Fibroblast of the aortic adventitia (primary cell): ENCODE measurements at places on chromosomes 16 and 17. TPM values are rescaled to one million over a fixed set of nuclear protein-coding genes. Genes with fewer than 3 reads are reported as not detected.

DNA sequence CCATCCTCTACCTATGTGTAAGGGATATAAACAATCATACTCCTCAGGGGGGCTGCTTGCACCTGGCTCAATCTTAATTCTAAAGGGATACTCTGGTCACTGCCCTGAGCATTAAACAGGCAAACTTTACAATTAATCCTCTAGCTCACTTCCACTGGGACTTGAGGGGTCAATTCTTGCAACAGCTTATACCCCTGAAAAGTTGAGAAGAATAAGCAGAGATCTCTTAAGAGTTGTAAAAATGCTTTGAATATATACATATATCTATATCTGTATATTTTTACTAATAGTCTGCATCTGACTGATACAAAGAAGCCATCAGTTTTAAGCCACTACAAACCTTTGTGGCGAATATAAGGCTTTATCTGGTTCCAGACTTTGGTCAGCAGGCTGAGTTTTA is 19.6 kb downstream of the HEATR6 start:
- no peak for DNase-seq

GRCh38 chr16:8967132-8967821 is 3.6 kb upstream of the USP7 start:
- no peak for DNase-seq

GRCh38 chr16:86707581-86707980 is 129.2 kb downstream of the FOXL1 start:
- DNase-seq: no peak

DNA sequence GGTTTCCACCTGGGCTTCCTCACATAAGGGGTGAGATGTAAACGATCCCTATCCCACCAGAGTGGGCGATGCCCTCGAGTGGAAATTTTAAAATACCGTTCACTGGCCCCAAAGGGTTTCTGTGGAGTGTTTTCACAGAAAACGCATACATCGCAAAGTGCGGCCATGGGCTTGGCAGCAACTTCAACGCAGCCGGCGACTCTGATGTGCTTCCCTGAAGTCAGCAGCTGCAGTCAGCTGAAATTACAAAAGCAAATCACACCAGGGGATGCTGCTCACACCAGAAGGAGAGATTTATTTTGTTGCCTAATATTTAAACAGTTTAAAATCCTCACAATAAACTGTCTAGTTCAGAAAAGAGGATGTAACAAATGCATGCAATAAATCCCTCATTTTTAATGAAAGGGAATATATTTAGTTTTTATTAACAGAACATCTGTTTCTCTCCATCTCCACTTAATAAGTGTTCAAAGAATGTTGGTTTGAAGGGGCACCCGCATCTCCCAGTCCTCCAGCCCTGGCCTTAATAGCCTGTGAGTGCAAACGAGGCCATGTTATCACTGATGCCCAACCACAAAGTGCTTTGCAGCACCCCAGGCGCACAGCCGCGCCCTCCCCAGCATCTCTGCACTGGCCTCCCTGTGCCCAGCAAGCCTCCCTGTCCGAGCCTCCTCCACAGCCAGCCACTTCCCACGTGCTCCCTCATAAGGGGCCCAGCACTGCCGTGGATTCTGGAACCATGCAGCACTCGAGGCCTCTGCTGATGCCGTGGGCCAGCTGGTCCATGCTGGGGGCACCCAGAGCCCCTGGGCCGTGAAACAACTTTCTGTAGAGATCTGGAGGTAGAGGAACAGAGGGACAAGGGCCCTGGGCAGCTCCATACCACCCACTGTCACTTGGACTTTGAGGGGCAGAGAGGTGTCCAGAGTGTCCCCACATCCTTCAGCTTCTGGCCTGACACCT is 17.3 kb upstream of the XYLT2 start:
- no peak for DNase-seq

DNA sequence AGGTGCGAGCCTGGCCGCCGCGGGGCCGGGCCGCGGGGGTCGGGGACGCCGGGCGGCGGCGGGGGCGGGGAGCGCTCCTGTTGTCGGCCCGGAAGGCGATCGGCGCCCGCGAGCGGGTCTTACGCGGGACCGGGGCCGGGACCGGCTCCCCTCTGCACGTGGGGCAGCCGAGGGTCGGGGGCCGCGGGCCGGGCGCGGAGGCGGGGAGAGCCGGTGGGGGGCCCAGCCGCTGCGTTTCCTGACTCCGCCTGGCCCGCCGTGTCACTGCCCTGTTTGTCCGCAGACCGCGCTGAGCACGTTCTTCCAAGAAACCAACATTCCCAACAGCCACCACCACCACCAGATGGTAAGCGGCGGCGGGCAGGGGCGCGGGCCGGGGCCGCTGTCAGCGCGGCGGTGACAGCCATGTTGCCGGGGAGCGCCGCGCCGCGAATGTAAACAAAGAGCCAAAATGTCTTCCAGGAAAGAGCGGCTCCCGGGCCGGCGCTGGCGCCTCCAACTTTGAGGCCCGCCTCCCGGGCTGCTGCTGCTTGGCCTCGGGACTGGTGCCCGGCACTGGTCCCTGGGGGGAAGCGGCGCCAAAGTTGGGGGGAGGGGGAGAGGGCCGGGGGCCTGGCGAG is 586 bp downstream of the UBALD2 start:
- peak; percentile 52 for DNase-seq

- DNase-seq: no peak
Measured at GRCh38 chr16:66714654-66715307, 18.2 kb upstream of the CMTM4 start.

GRCh38 chr16:21598701-21599121 is 666 bp upstream of the METTL9 start:
- DNase-seq: peak; percentile 14

DNA sequence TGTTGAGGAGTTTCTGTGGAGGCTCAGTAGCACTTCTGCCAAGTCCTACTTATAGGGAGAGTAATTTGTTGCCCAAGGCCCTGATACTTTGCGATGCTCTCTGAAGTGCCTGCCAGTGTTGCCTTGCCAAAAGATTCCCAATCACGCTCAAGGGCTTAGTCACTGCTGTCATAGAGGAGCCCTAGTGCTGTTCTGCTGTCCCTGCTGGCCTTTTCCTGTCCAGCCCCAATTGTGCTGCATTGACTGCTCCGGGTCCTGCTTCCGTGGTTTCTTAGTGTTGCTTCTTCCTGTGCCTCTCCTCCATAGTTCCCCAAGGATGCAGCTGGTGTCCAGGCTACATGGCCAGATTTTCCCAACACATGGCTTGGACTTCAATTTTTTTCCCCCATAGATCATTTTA is 13.9 kb downstream of the NUP93 start:
- peak; percentile 40 for DNase-seq

- peak; percentile 55 for DNase-seq
Measured at GRCh38 chr17:34703533-34703932, 124.2 kb downstream of the TMEM132E start.

- peak; percentile 52 for DNase-seq
Measured at GRCh38 chr16:12178251-12178990, 201.9 kb downstream of the SNX29 start.

GRCh38 chr17:12998874-12999273 is 19.0 kb downstream of the ELAC2 start:
- no peak for DNase-seq

GRCh38 chr16:81567987-81568748 is 123.6 kb downstream of the CMIP start:
- peak; percentile 64 for DNase-seq

DNA sequence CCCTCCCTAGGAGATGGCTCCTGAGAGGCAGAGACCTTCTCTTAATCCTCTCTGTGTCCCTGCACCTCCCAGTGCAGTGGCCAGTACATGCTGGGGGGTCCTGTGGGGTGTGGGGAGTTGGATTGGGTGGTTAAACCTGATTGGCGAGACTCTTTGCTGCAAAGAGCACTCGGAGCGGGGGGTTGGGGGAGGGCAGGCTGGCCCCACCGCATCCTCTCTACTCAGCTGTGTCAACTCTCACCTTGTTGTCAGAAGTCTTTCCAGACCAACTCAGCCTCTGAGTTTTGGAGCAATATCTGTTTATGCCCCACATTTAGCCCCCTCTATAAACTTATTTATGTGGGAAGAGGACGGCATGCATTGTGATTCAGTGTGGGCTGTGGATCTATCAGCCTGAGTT is 40.0 kb downstream of the SMARCE1 start:
- DNase-seq: no peak

GRCh38 chr17:42246515-42246914 is 29.7 kb downstream of the STAT5B start:
- no peak for DNase-seq

- no peak for DNase-seq
Measured at GRCh38 chr16:58541711-58542110, 26.4 kb downstream of the SETD6 start.

- DNase-seq: no peak
Measured at GRCh38 chr16:1526608-1527555, 6.6 kb upstream of the TMEM204 start.

GRCh38 chr17:1643999-1644492 is 1.5 kb downstream of the SCARF1 start:
- DNase-seq: no peak

DNA sequence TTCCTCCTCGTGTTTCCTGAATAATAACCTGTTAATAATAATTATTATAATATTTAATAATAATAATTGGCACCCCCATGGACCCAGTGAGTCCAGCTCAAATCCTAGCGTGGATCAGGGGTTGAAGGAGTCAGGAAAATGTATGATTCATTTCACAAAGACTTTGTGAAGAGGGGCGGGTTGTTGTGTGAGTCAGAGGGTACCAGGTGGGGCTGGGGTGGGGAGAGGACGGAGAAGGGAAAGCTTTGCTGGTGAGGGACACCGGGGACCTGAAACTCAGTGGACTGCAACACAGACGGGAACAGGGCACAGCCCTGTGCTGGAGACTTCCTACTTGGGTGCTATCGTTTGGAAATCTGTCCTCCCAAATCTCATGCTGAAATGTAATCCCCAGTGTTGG is 3.1 kb upstream of the ADORA2B start:
- DNase-seq: no peak

DNA sequence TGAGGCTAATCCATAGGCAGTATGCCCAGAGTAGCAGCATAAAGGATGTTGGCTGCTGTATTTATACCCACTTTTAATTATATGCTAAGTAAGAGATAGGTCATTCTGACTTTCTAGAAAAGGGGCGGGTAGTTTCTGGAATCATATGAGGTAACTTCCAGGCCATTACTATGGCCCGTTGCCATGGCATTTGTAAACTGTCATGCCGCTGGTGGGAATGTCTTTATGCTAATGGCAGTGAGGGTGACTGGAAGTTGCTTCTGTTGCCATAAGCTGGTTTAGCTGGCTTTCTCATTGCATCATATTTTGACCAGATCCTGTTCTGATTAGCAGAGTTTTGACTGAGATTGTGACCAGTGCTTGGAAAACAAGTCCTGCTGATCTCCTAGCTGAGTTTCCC is 929.6 kb upstream of the CDH8 start:
- DNase-seq: no peak

DNA sequence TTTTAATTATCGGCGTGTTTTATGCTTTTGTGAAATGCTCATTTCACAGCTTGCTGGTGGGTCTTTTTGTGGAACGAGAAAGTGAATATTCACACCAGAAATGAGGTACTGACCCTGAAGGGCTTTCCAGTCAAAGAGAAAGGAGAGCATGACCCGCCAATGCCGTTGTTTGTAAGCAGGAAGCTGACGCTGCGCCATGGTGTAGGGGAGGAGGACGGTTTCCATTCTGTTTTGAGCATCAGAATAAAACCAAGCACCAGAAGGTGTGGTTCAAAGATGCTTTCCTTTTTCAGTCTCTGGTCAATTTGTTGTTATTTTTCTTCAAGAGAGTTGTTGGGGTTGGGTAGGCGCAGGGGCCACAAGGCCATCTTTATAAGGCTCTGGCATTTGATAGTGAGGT is 669.3 kb downstream of the WWOX start:
- no peak for DNase-seq

- DNase-seq: no peak
Measured at GRCh38 chr17:4891411-4892410, 7.6 kb upstream of the C17orf107 start.

DNA sequence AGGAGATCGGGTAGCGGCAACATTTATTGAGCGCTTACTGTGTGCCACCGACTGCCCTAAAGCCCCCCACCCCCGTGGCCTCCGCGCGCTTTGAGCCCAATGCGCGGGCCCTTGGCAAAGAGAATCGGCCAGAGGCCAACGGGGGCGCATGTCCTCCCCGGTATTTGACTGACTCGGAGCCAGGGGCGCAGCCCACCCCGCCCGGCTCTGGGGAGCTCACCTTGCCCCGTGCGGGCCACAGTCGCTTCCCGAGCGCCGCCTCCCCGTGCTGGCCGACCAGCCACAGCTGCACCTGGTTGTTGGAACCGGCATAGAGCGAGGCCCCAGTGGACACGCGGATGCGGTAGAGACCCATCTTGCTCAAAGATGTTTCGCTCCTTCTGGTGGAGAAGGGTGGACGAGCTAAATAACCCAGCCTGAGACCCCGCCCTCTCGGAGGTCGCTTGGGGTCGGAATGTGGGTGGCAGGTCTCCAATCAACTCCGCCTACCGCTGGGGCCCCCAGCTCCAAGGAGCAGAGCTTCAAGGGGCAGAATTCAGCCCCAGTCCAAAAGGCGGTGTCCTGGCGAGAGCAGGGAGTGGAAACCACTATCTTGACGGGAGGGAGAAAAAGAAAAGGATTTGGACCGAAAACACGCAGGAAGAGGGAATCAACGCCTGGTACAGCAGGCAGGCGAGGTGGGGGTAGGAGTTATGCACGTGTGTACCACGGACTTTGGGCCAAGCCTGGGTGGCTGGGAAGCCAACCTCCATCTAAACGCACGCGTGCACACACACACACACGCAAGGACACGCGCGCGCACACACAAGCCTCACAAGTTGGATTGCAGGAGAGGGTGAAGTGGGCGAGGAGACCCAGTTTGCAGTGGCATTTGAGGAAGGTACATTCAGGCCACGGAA is at the start of gene ALOX15:
Gene ALOX15 (minus strand): TSS at position 382 of the 899 bp plus-strand sequence. CDS start 27 bp downstream, at position 355.
- no peak for DNase-seq

GRCh38 chr16:86951831-86952598 is 365.2 kb downstream of the C16orf95 start:
- peak; percentile 96 for DNase-seq

GRCh38 chr17:33647956-33648355 is 354.9 kb upstream of the ASIC2 start:
- no peak for DNase-seq

CRYBA1 gene
- total RNA-seq: not detected in 2 replicates

PTGES3L gene
- 0.18 and 0.65 TPM in 2 replicates for total RNA-seq

CD300LG gene
- total RNA-seq: not detected in 2 replicates

TLCD3B gene
- 0.18 TPM in 1 of 2 replicates, not detected in the other for total RNA-seq

KRTAP4-9 gene
- not detected in 2 replicates for total RNA-seq

TEX19 gene
- not detected in 2 replicates for total RNA-seq

SCO1 gene
- 22.1 and 69.7 TPM in 2 replicates for total RNA-seq

ACE gene
- 16.9 and 24.3 TPM in 2 replicates for total RNA-seq

SCGB1C2 gene
- not detected in 2 replicates for total RNA-seq

KRTAP9-2 gene
- not detected in 2 replicates for total RNA-seq

SEPTIN12 gene
- total RNA-seq: not detected in 2 replicates

CES5A gene
- not detected in 2 replicates for total RNA-seq

ASPA gene
- total RNA-seq: 1.9 and 9.7 TPM in 2 replicates

CNGB1 gene
- not detected in 2 replicates for total RNA-seq

RETREG3 gene
- 41.1 and 52.6 TPM in 2 replicates for total RNA-seq

NGFR gene
- total RNA-seq: 3.3 TPM in 1 of 2 replicates, not detected in the other

FAM117A gene
- total RNA-seq: 1.1 TPM in 2 replicates
